ENCODE measurements at places on chromosomes 13 and 19. TPM values are rescaled to one million over a fixed set of nuclear protein-coding genes. Genes with fewer than 3 reads are reported as not detected.

Gene IL17D
- total RNA-seq, result 9.2 TPM

Gene RDH8
- total RNA-seq, result not detected

Gene FBXO46
- total RNA-seq, result 12.3 TPM

Gene RGS9BP
- total RNA-seq, result 0.14 TPM

Gene PSG2
- total RNA-seq, result not detected

Gene SYT3
- total RNA-seq, result not detected

Gene GPR12
- 0.09 TPM for total RNA-seq

Gene EFNA2
- total RNA-seq, result not detected

Gene NOSIP
- 35.8 TPM for total RNA-seq

Gene ZNF793
- total RNA-seq, result 7.4 TPM

Gene SWSAP1
- 1.8 TPM for total RNA-seq

Gene TEX26
- 0.38 TPM for total RNA-seq

Gene LYL1
- 9.8 TPM for total RNA-seq

Gene ZFR2
- total RNA-seq, result not detected

Gene MCEMP1
- 3.0 TPM for total RNA-seq

Gene ZNF432
- 18.1 TPM for total RNA-seq

Gene CD33
- 17.4 TPM for total RNA-seq

Gene SHISA7
- not detected for total RNA-seq

Gene TNFSF9
- total RNA-seq, result 0.42 TPM

Gene KATNAL1
- total RNA-seq, result 59.5 TPM

Gene CCDC8
- 11.7 TPM for total RNA-seq

Gene SRRM5
- 0.23 TPM for total RNA-seq

Gene MBD3L3
- total RNA-seq, result not detected

Gene GNG8
- not detected for total RNA-seq

Gene LSR
- 5.1 TPM for total RNA-seq

Gene TNNI3
- total RNA-seq, result not detected

Data from posterior vena cava (tissue), 2 donors.